Spleen (tissue), 13 donors: ENCODE measurements at places on chromosomes 16 and 17. TPM values are rescaled to one million over a fixed set of nuclear protein-coding genes. Genes with fewer than 3 reads are reported as not detected.

- peak; percentile 97 for DNase-seq
Observed at GRCh38 chr16:89246903-89247733, 29.6 kb downstream of the ZNF778 start.

The RPUSD1 gene
- 28.7 TPM for total RNA-seq

The LITAFD gene
- not detected for total RNA-seq

The OR1E2 gene
- not detected for total RNA-seq

The GRIN2C gene
- 1.5 TPM for total RNA-seq

The AP2B1 gene
- total RNA-seq: 144 TPM

The CACNG1 gene
- total RNA-seq: not detected

The SOST gene
- total RNA-seq: not detected

GRCh38 chr17:43637563-43638323, 24.0 kb downstream of the MEOX1 start:
- DNase-seq: no peak
